ENCODE measurements at places on chromosomes 11 and 22.

DNA sequence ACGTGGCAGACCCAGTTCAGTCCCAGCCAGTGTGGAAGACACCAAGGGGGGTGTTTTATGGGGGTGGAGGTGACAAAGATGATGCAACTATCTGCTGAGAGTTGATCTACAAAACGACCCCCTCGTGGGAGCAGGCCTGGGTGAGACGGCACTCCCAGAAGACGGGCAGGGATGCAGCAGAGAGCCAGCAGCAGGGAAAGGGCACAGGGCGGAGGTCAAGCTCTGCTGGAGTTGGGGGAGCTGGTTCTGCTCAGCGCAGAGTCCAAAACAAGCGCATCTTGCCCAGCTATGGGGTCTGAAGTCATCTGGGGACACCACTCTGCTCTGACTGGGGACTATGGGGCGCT is 3.9 kb downstream of the GNB1L start:
- DNase-seq = no peak

- no peak for DNase-seq
Measured at GRCh38 chr22:22210889-22211833, 33.4 kb upstream of the VPREB1 start.

DNA sequence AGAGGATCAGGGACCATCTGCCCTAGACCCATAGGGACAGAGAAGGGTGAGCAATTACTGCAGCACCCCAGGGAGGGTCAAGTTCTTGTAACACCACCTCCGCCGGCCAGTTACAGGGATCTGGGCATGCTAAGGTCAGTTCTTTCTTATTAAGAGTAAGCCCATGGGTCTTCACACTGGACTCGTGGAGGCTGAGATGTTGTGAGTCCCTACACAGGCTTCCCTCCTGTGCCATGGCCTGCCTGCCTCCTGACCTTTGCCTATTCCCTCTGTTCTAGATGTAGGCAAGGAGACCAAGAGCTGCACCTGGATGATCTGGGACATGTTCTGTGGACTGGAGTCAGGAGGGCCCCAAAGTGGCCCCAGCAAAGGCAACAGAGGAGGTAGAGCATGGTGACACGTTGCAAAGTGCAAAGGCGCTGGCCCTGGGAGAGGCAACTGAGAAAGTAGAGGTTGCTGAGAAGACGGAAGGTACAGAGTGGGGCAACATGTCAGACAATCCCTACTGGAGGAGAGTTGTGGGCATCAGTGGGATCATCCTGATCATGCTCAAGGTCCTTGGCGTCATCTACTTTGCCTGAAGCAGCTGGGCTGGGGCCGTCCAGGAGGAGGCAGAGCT is 16.3 kb upstream of the GNAZ start:
- DNase-seq = no peak

GRCh38 chr11:113956986-113957385 is 17.9 kb upstream of the HTR3A start:
- DNase-seq = no peak

- DNase-seq = no peak
Measured at GRCh38 chr11:117999354-117999993, 13.3 kb downstream of the IL10RA start.

DNA sequence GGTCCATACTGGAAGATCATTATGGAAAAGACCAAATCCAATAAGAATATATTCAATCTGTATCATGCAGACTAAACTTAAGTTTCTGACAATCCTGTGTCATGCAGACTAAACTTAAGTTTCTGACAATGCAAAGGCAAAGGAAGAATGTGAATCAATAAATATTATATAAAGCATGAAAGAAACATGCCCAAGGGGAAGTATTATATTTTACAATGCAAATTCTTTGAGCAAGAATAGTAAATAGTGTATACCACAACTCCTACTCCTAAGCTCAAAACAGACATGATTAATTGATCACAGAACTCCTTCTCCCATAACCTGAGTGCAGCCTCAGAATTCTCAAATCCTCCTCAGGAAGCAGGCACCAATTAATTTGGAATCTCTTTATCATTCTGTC is 71.3 kb upstream of the BDNF start:
- no peak for DNase-seq

DNA sequence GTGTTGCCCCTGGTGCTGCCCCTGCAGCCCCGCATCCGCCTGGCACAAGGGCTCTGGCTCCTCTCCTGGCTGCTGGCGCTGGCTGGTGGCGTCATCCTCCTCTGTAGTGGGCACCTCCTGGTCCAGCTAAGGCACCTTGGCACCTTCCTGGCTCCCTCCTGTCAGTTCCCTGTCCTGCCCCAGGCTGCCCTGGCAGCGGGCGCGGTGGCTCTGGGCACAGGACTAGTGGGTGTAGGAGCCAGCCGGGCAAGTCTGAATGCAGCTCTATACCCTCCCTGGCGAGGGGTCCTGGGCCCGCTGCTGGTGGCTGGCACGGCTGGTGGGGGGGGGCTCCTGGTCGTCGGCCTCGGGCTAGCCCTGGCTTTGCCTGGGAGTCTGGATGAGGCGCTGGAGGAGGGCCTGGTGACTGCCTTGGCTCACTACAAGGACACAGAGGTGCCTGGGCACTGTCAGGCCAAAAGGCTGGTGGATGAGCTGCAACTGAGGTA is 278 bp downstream of the ROM1 start:
- no peak for DNase-seq

DNA sequence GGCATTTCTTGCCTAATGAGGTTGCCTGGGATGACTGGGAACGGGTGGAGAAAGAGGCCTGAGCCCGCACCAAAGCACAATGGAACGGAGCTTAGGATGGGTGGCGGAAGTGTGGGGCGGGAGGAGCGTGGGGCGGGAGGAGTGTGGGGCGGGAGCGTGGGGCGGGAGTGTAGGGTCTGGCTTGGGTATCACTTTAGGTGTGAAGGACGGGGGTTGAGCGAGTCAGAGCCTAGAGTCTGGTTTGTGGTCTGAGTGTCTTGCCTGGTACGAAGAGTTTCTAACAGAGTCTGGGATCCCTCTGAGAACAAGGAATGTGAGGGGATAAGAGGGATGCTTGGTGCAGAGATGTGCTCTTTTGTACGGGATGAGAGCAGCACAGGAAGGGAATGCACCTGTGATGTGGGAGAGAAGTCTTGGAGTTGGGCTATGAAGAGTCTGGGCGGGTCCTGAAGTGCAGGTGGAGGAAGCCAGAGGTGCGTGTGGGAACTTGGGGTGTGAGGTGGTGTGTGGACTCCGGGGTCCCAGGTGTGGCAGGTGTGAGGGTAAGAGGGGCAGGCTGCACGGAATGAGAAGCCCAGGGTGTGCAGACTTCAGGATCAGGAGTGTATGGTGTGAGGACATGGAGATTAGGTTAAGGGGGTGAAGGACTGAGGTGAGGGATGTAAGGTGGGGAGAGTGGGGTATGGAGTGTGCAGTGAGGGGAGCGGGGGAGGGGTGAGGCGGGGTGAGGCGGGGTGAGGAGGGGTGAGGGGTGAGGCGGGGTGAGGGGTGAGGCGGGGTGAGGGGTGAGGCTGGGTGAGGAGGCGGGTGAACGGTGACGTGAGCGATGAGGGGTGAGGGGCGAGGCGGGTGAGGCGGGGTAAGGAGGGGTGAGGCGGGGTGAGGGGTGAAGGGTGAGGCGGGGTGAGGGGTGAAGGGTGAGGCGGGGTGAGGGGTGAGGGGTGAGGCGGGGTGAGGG is 1.0 kb downstream of the SYCE3 start:
- DNase-seq = no peak

GRCh38 chr11:44968510-44968909 is 17.8 kb upstream of the TP53I11 start:
- no peak for DNase-seq

GRCh38 chr11:11320825-11321224 is 32.2 kb downstream of the CSNK2A3 start:
- no peak for DNase-seq

GRCh38 chr11:32892355-32893092 is at the start of gene QSER1:
QSER1 (plus strand) TSS chr11:32892811; CDS start chr11:32893126, 315 bp downstream.
- peak; percentile 9 for DNase-seq

GRCh38 chr11:61659413-61660196 is 20.6 kb upstream of the DAGLA start:
- DNase-seq = no peak

DNA sequence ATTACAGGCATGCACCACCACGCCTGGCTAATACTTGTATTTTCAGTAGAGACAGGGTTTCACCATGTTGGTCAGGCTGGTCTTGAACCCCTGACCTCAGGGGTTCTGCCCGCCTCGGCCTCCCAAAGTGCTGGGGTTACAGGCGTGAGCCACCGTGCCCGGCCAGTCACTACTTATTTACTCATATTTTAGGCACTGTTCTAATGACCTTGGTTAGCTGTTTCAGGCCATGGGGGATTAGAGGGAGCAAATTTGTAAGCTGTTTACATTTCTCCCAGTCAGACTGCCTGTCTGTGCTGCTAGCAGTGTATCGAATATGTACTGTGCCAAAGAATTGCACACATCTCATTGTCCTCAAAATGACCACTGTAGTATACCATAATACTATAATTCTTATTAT is 32.7 kb upstream of the PACSIN2 start:
- DNase-seq = no peak

GRCh38 chr11:100681064-100681502 is 6.0 kb upstream of the ARHGAP42 start:
- peak; percentile 66 for DNase-seq

DNA sequence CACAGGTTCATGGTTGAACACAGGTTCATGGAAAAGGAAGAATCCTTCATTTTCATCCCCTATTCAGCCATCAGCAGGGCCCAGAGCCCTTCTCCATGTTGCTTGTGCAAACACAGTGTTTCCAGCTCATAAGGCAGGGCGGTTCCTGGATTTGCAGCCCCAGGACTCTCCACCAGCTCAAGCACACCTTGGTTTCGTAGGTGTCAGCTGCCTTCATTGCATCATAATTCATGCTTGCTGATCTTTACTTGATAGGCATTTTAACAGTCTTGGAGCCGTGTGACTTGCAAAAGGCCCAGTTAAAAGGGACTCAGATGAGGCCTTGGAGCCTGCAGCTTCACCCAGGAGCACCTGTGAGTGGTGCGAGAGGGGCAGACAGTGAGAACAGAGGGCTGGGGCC is 318.1 kb upstream of the B3GAT1 start:
- no peak for DNase-seq

GRCh38 chr22:29947410-29948384 is 64.7 kb downstream of the MTMR3 start:
- no peak for DNase-seq

- peak; percentile 86 for DNase-seq
Measured at GRCh38 chr22:24996420-24996952, 44.0 kb downstream of the KIAA1671 start.

GRCh38 chr11:102226702-102227490 is 90.4 kb upstream of the BIRC3 start:
- DNase-seq = no peak

GRCh38 chr11:120131941-120132644 is 5.8 kb downstream of the TRIM29 start:
- DNase-seq = no peak

DNA sequence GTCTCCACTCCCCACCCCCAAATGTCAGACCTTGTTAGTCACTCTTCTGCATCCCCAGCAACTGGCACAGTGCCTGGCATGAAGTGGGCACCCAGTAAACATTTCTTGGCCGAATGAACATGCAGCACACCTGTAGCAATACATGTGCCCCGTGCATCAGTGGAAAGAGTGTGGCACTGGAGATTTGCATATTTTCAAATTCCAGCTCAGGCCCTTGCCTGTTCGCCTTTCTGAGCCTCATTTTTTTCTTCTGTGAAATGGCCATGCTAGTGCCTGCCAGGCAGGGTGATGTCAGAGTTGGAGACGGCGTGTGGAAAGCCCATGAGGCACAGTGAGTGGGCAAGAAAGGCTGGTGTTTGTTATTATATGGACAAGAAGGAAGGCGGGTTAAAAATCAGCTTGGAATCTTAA is 38.7 kb downstream of the CD82 start:
- DNase-seq = peak; percentile 59

DNA sequence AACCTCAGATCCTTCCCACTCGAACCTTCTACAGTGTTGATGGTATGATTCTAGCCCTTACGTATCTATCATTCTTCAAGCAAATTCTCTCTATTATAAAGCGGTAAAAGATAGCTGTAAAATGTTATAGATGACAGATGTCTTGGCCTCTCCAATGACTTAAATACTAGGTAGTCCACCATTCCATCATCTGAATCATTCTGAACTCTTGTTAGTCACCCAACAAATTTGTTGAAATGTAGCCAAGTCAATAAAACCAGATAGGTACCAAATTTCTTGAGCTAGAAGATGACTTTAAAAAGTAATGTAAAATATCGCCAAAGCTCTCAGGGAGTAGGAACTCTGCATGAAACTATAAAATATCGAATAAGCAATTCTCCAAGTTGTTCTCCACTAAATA is 32.6 kb upstream of the PICALM start:
- no peak for DNase-seq

DNA sequence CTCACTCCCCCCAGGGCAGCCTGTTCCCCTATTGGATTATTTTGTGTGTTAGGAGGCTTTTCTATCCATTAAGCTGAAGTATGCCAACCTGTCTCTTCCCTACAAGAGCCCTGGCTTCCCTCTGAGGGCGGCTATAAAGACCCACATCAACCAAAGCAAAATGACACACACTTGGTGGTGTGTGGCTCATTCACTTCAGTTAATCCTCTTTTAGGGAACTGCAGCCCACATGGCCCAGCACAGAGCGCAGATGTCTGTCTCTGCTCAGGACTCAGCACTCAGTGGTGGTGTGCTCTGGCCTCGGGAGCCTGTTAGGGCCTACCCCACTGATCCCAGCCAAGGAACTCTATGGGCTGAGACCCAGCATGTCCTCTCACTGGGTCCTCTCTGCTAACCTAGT is 32.2 kb upstream of the LRRC10B start:
- no peak for DNase-seq

GRCh38 chr11:105553025-105553424 is 56.8 kb upstream of the GRIA4 start:
- DNase-seq = no peak

DNA sequence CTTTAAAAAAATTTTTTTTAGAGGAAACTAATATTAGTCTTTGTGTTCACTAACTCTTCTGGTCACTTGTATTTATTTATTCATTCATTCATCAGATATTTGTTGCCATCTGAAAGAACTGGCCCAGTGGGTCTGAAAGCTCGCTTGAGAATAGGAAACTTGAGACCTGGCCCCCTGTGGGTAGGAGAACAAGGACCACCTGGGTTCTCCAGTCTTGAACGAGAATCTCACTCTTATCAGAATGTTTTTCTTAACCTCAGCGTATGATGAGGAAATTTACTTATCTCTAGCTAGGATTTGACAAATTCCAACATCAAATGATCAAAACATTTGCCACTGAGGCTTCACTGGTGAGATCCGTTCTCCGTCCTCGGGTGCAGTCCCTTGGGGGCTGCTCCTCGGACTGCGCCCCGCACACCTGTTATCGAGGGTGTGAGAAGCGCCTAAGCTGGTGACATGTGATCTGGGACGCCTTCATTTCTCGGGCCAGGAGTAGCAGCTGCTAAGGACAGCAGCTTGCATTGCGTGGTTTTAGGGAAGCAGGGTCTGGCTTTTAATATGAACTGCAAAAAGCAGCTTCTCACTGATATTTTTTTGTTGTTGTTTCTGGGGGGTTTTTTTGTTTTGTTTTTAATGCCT is 6.3 kb downstream of the C22orf31 start:
- no peak for DNase-seq

- DNase-seq = no peak
Measured at GRCh38 chr11:97356144-97356543, 966.3 kb downstream of the JRKL start.

All from NCI-H2029 treated with DMSO at 0.1 percent for 48 hours (cell line).